ENCODE measurements at places on chromosomes 11 and 22.

GRCh38 chr22:20931126-20931654 is 14.0 kb downstream of the CRKL start:
- DNase-seq: no peak

DNA sequence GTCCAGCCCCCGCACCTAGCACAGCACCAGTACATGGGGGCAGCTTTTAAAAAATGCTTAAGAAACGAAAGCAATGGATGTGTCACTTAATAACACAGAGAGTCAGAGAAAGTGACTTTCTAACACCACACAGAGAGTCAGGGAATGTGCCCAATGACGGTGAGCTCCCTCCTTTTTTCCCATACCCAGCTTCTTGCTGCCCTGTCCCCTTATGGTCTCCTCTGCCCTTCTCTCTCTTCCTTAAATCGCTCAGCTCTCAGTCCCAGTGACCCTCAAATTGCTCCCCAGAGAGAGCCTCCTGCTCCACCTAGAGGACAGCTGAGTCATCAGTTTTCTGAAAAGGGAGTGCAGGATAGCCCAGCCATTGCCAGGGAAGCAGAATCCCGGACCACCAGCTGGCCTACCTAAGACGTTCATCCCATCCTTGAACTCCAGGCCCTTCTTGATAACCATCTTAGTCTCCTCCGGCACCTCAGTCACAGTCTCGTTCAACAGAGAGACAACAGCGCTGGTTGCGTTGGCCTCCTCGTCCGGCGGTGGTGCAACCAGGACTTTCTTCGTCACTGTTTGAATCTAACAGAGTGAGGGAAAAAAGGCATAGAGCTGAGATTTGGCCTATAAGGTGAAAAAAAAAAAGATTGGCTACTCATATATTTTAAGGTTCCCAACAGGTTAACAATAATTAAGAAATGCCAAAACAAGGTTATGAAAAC is 113.5 kb downstream of the SLC1A2 start:
- DNase-seq: peak; percentile 14

GRCh38 chr22:49554741-49555140 is 272.9 kb downstream of the BRD1 start:
- DNase-seq: no peak

GRCh38 chr11:68545796-68546195 is 85.2 kb downstream of the PPP6R3 start:
- DNase-seq: no peak

DNA sequence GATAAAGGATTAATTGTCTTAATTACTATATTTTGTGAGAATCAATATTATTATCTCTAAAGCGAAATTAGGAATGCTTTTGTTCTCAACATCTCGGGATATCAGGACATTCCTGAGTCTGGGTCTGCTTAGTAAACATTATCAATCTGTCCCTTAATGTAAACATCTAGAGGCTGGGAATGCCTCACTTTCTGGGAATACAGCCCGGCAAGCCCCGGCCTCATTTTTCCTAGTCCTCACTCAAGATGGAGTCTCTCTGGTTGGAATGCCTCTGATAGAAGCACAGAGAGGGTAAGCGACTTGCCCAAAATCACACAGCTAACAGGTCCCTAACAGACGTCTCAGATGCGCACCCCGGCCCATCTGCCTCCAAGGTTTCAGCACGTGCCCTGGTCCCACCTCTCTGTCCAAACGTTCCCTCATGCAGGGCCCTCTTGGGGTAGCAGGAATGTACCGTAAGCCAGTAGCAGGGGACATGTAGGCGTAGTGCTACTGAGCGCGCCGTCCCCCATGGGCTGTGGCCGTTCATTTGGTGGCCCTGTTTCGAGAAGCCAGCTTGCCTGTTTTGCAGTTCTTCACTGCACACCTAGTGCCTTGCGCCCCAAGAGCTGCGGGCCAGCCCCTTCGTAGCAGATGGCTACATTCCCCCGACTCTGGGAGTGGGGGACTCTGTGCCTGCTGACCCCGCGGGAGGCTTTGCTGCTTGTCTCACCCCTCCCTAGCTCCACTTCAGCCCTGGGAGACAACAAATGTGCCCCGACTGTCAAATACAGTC is 62.2 kb upstream of the FADD start:
- no peak for DNase-seq

- no peak for DNase-seq
These were observed 155.1 kb upstream of the SOX6 start for GRCh38 chr11:16511116-16512114.

DNA sequence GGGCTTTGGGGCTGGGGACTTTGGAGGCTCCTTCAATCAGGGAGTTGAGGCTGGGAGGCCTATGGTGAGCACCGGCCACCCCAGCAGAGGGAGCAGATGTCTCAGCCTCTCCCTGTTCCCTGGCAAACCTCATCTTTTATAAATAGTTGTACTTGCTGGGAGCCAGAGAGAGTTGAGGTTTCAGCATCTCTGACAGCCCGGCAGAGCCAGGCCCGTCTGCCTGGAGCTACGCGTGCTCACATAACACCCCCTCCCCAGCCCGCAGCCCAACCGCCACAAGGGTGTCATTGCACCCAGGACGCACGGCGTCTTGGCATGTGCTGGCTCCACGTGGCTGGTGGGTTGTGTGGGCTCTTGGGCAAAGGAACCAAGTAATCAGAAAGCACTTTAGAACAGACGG is 127.1 kb downstream of the CHST1 start:
- DNase-seq: no peak

- peak; percentile 32 for DNase-seq
These were observed 61.1 kb upstream of the CD44 start for GRCh38 chr11:35077709-35078469.

DNA sequence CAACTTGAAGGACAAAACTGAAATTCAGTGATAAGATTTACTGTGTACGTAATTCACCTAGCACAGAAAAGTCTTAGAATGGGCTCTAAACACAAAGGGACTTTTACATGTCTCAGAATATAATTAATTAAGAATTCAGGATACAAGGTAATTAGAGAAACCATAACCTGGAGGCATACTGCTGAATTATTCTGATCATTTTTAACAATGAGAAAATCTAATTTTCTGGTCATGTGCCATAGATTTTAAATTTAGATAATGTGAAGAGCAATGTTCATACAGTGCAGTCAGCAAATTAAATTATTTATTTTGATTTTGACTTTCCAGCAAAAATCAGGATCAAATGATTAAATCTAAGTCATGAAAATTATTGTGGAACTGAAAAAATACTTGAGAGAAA is 67.0 kb upstream of the MTNR1B start:
- DNase-seq: no peak

- no peak for DNase-seq
These were observed 5.4 kb downstream of the CRY2 start for GRCh38 chr11:45852712-45853101.

DNA sequence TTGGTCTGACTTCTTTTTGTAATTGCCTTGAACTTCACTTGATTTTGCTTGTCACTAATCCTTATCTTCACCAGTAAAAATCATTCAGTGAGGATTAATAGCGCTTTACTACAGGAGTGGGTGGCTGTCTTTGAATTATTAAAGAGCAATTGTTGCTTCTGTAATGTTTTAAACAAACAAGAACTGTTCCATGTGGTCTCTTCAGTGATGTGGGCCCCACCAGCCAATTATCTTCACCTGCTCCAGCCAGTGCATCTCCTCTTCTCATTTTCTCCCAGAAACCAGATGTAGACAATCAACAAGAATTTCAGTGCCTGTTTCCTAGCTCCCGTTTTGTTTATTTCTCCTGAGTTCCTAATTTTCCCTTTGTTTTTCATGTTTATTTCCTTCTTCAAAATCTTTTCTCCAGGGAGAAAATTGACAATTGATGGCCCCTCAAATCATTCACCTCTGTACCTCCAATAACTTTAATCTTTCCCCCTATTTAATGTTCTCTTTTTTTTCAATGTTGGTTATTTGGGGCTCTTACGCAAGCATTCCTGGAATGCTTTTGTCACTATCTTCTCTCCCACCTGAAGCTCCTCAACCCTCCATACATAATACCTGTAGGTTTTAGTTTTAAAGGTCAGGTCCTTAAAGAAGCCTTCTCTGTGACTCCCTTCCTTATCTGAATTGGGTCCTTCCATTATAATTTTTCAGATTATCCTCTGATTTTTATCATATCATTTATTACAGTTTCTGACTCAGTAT is 115.1 kb downstream of the ARFGAP2 start:
- no peak for DNase-seq

All from stimulated activated CD4-positive, alpha-beta T cell treated with anti-CD3 and anti-CD28 coated beads, TNF-alpha, amount 100 ng/mL, for 4 hours (primary cell).